ENCODE measurements at places on chromosomes 11 and 22.

- DNase-seq = no peak
These were observed at the start of gene TNNT3 for GRCh38 chr11:1919391-1920127. TSS of gene TNNT3 (plus strand) at chr11:1919703. CDS start at chr11:1922875, 3,172 bp downstream.

DNA sequence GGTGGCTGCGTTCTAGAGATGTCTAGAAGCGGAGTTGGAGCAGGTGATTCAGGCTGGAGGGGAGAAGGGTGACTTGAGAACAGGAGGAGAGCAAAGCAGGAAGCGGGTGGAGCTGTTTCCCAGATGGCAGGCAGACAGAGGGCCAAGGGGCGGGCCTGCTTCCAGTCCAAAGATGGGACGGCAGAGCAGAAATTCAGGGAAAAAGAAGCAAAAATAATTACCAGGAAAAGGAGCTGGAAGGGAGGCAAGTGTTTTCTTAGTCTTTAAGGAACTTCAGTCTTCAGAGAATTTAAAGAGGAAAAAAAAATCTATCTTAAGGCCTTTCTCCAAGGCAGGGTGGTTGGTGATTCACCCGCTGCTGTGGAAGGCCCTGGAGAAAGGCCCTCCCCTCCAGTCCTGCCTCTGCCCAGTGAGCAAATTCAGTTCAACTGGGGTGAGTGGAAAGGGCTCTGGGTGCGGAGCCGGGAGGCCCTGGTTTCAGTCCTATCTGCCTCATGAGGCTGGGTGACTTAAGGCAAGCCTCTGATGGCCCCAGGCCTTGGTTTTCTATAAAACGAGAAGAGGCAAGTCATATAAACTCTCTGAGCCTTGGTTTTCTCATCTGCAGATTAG is 4.5 kb upstream of the CREB3L1 start:
- DNase-seq = peak; percentile 45

DNA sequence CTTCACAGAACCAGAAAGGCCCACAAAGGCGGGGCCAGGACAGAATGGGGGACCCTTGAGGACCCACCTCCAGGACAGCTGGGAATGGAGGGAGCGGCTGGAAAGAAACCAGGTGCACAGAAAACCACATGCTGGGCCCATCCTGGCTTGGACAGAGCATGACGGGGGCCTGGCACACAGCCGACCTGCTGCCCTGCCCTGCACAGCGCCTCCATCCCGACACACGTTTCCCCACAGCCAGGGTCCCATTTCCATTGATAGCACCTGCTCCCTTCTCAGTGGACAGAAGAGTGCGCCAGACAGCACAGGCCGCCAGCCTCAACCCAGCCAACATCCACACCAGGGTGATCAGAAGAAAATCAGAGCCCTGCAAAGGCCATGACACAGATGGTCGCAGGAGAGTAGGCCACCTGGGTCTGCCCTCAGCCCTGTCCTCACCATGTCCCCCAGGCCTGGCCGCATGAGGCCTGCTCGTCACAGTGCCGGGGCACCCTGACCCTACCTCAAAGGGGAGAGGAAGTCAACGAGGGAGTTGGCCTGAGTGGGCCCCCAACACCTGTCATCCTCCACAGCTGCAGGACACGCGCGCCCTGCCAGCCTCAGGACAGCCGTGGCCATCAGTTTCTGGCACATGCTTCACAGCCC is 28.1 kb downstream of the BRD1 start:
- no peak for DNase-seq

GRCh38 chr22:44578516-44579230 is 80.6 kb upstream of the RTL6 start:
- no peak for DNase-seq

DNA sequence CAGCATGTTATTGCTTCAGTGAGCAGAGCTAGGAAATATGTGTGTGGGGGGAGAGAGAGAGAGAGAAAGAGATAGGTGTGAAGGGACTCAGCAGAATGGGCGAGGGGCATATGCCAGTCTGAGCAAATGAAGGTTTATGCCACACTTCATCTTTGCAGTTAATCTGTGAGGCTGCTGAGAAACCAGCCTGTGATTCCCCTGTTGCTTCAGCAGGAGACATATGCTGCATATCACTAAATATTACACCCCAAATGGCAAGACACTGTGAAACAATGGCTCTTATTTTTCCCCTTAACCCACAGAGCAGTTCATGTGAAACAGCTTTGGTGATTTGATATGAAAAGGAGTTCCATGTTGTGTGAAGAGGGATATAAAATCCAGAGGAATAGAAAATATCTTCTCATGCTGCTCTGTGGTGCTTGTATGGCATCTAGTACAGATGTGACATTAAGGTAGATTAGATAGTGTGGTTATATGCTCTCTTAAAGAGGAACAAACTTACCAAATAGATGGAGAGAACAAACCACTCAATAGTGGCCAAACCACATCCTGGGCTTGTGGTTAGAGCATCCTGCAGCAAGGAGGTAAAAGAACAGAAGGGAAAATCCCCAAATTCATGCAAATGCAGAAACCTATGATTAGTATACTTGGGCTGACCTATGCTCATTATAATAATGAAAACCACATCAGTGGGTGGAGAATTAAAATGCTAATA is 864.2 kb downstream of the FAM181B start:
- peak; percentile 95 for DNase-seq

- no peak for DNase-seq
These were observed 15.7 kb downstream of the P2RX3 start for GRCh38 chr11:57353852-57354251.

- peak; percentile 76 for DNase-seq
These were observed 76.9 kb upstream of the CTSC start for GRCh38 chr11:88414385-88414861.

- DNase-seq = peak; percentile 56
These were observed 37.7 kb downstream of the TPCN2 start for GRCh38 chr11:69086152-69087132.

DNA sequence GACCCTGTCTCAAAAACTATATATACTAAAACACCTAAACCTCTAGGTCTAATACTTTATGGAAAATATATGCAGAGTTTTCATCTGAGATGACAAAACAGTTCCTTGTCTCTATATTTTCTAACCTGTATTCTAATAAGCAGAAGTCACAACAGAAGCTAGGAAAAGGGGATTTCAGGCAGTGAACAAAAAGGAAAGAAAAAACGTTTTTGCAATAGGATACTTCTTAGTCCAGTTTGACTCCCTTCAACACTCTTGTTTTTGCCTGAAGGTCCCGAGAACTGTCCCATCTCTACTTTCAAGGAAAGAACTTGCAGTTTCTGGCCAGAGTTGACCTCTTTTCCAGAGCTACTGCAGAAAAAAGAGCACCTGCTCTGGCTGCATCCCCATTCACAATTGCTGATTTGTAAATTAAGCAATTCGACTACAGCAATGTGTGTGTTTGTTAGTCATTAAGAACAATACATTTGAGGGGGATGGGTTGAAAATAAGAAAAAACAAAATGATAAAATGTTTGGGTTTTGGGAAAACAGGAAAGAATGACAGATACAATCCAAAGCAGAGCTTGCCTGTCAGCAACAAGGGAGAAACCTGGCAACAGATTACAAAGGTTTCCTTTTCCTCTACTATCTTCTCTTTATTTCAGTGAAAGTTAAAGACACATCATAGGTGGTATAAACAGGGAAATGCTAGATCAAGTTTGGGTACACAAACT is 160.0 kb downstream of the FCHSD2 start:
- no peak for DNase-seq

DNA sequence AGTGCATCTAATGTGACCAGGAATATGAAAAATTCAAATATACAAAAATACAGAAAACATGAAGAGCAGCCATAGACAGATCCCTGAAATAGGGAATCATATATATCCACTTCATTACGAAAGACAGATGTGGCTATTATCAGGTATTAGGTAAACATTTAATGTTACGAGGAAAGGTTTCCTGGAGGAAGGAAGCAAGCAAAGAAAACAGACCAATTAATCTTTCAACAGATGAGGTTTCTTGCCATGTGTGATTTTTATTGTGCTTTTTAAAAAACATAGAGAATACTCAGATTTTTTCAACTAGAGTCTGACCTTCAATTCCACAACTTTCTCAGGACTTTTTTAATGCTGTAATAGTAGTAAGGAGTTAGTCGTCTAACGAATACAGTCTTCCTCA is 24.3 kb upstream of the GAB2 start:
- DNase-seq = no peak

- peak; percentile 60 for DNase-seq
These were observed 539 bp downstream of the SLC35C1 start for GRCh38 chr11:45805305-45806071.

GRCh38 chr11:97832451-97832850 is 1188.3 kb upstream of the CNTN5 start:
- DNase-seq = no peak

DNA sequence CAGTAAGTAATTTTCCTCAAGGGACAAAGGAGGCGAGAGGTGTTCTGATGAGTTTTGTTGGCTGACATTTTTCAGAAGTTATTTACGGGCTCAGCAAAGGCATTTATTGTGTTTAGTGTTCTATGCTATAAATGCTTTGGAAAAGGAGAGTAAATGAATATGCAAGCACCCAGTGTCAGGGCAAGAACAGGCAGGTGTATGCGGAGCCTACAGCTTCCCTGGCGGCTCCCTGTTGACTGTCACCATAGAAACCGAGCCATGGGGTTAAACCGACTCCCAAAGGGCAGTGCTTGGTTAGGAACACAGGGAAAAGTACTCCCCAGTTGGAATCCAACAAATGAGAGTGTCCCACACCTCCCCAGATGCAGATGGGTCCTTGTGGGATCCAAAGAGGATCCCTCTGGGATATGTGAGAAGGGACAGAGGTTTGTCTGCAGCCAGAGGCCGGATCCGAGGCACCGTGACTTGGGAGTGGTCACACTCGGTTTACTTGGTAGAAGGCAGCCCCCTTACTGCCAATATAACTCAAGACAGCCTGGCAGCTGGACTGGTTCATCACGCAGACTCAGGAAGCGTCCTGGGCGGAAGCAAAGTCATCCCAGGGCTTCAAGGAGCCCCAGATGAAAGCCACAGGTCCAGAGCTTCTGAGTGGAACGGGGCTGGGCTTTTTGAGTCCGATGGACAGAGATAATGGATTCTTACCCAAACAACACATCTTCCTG is 329.7 kb downstream of the CTTN start:
- no peak for DNase-seq

GRCh38 chr11:61082931-61083531 is 19.3 kb upstream of the CD5 start:
- DNase-seq = no peak

- peak; percentile 48 for DNase-seq
These were observed 1.7 kb downstream of the MLC1 start for GRCh38 chr22:50083462-50084079.

DNA sequence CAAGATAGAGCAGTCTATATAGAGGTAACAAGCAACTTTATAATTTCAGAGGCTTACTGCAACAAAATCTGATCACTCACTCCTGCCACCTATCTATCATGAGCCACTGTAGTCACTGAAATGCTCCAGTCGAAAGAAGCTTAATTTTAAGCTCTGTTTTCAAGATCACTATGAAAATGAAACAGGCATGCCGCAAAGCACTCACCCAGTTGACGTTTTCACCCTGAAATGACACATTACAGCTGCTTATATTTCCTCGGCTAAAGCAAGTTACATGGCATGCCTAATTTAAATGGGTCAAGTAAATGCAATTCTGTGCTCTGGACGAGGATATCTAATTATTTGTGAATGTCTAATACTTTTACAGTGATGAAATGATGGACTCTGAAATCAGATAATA is 616.3 kb downstream of the FAM181B start:
- no peak for DNase-seq

GRCh38 chr11:71500601-71501021 is 26.5 kb upstream of the KRTAP5-7 start:
- DNase-seq = no peak

DNA sequence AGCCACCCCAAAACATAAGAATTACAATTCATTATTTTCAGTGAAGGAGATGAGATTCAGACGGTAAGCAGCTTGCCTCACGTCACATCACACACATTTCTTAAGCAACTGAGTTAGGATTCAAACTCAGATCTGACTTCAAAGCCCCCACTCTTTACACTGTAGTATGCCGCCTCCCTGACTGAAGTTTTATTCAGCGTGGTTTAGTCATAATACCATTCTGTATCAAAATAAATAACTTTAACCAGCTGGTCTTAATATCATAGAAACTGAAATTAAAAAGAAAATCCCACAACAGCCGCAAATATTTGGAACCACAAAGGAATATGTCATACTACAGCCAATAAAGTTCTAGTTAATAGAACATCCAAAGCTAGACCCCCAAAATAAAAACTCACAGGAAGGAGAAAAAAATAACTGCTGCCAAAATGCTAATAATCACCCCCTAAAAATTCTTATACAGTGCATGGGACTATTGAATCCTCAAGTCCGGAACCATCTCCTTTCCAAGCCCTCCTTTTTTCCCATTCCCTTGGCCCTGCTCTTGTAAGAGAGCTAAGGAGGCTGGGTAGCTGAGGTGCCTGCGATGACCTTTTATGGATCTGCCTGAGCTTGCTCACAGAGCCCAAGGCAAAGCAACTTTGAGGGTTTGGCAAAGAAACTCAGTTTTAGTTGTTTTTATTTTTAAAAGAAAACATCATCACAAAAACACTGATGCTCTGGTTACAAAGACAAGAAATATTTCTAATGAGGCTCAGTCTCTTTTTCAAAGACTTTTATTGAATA is 334.5 kb downstream of the TTC28 start:
- DNase-seq = no peak

DNA sequence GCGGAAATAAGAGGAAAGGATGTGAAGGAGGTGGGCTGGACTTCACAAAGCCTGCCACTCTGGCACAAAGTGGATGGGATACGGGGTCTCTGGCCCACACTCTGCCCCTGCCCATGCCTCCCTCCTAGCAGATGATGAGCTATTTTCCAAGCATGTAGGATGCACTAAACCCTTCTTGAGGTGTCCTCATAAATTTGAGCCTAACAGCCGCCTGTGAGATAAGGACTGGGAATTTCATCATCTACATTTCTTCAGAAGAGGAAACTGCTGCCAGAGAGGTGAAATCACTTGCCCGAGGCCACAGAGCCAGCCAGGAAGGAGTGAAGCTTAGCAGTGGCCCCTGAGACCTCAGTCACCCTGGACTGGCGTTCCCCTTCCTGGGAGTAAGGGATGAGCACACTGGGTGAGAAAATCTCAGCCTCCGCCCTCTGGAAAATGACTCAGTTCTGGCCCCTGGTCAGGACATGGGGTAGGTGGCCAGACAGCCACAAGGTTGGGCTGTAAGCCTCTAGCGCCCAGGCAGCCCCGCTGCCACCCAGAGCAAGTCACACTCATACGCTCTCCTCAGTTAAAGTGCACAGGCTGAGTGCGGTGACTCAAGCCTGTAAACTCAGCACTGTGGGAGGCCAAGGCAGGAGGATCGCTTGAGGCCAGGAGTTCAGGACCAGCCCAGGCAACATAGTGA is 27.9 kb downstream of the MB start:
- peak; percentile 74 for DNase-seq

DNA sequence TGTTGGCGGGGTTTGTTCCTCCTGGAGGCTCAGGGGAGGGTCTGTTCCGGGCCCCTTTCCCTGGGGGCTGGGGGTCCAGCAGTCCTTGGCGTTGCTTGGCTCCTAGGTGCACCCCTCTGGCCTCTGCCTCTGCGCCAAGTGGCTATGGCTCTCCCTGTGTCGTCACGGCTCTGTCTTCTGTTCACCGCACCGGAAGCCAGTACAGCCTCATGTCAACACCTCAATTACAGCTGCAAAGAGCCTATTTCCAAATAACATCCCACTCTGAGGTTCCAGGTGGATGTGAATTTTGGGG is 64.8 kb downstream of the CELSR1 start:
- no peak for DNase-seq
